Vein endothelial cell (primary cell): ENCODE measurements at places on chromosomes 3 and 15. TPM values are rescaled to one million over a fixed set of nuclear protein-coding genes. Genes with fewer than 3 reads are reported as not detected.

The PHC3 gene
- 21.9 and 35.9 TPM in 2 replicates for total RNA-seq

The INKA1 gene
- 9.6 and 15.4 TPM in 2 replicates for total RNA-seq

The GOLIM4 gene
- 34.0 and 38.7 TPM in 2 replicates for total RNA-seq

The FBXL2 gene
- 23.2 and 30.7 TPM in 2 replicates for total RNA-seq

The UQCRC1 gene
- 290 and 321 TPM in 2 replicates for total RNA-seq

The GP5 gene
- total RNA-seq: not detected in 2 replicates

The CASR gene
- under 0.01 TPM in 1 of 2 replicates, not detected in the other for total RNA-seq

The P2RY13 gene
- total RNA-seq: not detected in 2 replicates

The SCG5 gene
- total RNA-seq: 0.57 and 2.0 TPM in 2 replicates

The ZPLD1 gene
- total RNA-seq: under 0.01 TPM in 1 of 2 replicates, not detected in the other

The MOBP gene
- total RNA-seq: 0.19 and 0.65 TPM in 2 replicates

The MASP1 gene
- 5.2 and 5.6 TPM in 2 replicates for total RNA-seq

The CP gene
- total RNA-seq: under 0.01 TPM in 1 of 2 replicates, not detected in the other

The IQCF5 gene
- total RNA-seq: not detected in 2 replicates

The C3orf62 gene
- 0.98 and 1.9 TPM in 2 replicates for total RNA-seq

The PLCB2 gene
- total RNA-seq: 0.33 and 1.1 TPM in 2 replicates

The CCNB2 gene
- 22.5 and 35.7 TPM in 2 replicates for total RNA-seq

The VGLL3 gene
- total RNA-seq: 1.6 and 3.4 TPM in 2 replicates

The IL5RA gene
- total RNA-seq: not detected in 2 replicates

The WDR93 gene
- total RNA-seq: 0.10 TPM in 1 of 2 replicates, not detected in the other

The KNG1 gene
- not detected in 2 replicates for total RNA-seq

The CHRM5 gene
- not detected in 2 replicates for total RNA-seq

The SLC28A1 gene
- total RNA-seq: not detected in 2 replicates

The STARD9 gene
- total RNA-seq: 20.3 and 27.1 TPM in 2 replicates
